ENCODE measurements at places on chromosomes 3 and 15.

DNA sequence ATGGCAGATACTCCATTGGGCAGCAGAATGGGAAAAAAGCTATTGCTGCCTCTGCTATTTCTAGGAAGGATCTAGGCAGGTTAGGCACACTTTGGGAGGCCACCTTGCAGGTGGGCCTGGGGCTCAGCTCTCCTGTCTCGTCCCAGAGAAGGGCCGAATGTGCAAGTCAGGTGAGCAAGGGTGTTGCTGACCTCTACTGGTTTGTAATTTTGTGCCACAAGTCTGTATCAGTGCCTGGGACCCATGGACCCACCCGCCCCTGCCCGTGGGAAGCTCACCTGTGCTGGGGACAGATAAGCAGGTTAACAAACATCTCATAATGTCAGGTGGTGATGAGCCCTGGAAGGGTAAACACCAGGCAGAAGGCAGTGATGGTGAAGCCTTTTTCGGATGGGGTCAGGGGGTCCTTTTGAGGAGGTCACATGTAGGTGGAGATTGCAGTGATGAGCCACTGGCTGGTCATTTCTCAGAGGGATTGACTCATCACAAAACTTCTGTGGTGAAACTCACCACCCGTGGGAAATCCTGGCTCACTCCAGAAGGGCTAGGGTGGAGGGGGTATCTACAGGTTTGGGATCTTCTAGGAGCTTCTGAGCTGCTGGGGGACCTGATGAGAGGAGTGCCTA is 161.3 kb downstream of the KLF13 start:
- DNase-seq: no peak

DNA sequence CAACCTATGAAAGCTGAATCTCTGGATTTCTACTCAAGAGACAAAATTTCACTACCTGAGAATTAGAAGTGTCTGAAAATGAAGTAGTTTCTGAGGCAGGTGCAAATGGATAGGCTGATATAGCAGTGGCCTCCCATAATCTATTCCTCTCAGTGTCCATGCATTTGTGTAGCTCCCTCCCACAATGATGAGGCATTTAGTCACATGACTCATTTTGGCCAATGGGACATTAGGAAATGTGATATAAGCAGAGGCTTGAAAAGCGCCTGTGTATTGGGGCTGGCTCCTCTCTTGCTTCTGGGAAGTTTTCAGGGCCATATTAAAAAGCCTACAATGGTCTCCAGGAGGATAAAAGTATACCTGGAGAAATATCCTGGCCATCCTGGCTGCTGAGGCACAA is 79.7 kb upstream of the MRPL3 start:
- no peak for DNase-seq

GRCh38 chr3:169354774-169355501 is 308.6 kb downstream of the MECOM start:
- DNase-seq: no peak

DNA sequence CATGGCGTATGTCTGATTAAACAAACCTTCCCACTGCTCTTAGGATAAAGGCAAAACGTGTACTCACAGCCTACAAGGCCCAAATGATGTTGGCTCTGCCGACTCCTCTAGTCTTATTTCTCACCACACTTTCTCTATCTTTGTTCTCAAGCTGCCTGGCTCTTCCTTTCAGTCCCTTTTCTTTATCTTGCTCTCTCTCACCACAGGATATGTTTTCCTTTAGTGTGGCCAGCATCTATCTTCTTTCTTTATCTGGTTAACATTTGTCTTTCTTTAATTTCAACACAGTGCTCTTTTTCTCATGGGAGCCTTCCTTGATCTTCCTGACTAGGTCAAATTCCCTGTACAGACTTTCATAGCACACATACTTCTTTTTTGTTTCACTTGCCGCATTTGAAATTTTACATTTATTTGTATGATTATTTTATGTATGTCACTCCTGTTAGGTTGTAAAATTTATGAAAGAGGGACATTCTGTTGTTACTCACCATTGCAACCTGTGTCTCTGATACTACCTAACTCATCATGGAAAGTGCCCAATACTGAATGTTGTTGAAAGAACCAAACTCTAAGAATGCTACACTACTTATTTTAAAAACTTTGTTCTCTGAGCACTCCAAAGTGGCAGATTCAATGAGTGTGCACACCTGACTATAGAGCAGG is 328.9 kb upstream of the CBLB start:
- no peak for DNase-seq

DNA sequence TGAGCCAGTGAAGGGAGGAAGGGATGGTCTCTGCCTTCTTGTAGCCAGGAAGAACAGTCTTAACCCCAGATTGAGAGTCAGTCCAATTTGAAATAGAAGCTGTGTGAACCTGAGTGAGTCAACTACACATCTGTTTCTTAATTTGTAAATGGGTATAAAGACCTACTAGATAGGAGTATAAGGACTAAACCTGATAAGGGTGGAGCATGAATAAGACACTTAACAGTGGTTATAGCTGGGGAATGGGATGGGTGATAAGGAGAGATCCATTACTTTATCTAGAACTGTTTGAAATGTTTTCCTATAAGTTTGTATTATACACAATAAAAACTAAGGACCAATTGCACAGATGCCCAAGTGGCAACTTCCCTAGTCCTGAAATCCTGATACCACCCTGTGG is 1.4 kb downstream of the MAN2C1 start:
- DNase-seq: no peak

DNA sequence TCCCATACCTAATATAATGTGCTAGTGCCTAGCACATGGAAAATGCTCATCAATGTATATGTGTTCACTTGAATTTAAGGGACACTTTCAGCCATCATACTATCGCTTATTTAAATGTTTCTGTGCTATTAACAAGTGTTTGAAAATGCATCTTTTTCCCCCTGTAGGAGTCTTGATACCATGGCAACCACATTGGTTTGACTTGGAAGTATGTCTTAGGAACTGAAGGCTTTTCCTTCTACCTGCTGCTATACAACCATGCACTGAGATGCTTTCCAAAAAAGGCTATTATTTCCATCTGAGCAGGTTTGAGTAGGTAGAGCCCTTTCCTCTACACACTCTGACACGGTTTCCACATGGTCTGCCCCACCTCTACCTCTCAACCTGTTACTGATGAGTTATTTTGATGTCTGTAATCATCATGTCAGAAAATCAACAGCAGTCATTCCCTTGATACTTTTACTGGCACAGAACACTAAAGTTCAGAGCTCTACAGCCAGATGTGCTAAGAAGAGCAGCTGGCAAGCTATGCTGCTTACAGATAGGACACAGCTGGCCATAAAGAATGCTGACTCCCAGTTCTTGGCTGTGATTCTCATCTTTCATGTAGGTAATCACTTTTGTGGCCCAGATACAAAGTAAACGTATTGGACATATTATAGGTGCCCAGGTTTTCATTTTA is 59.3 kb downstream of the RYR3 start:
- DNase-seq: no peak

DNA sequence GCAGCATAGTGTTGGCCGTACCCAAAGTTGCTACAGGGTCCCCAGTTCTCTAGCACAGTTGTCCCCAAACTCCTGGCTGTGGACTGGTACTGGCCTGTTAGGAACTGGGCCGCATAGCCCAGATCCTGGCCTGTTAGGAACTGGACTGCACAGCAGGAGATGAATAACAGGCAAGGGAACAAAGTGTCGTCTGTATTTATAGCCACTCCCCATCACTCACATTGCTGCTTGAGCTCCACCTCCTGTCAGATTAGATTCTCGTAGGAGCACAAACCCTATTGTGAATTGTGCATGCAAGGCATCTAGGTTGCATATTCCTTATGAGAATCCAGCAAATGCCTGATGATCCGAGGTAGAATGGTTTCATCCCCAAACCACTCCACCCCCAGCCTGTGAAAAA is 604.0 kb upstream of the LMCD1 start:
- no peak for DNase-seq

- no peak for DNase-seq
These were observed at the start of gene BHLHE40 for GRCh38 chr3:4979428-4980228. BHLHE40 (plus strand) TSS chr3:4979437; CDS start chr3:4979719, 282 bp downstream.
